ENCODE measurements at places on chromosomes 12 and 14.

DNA sequence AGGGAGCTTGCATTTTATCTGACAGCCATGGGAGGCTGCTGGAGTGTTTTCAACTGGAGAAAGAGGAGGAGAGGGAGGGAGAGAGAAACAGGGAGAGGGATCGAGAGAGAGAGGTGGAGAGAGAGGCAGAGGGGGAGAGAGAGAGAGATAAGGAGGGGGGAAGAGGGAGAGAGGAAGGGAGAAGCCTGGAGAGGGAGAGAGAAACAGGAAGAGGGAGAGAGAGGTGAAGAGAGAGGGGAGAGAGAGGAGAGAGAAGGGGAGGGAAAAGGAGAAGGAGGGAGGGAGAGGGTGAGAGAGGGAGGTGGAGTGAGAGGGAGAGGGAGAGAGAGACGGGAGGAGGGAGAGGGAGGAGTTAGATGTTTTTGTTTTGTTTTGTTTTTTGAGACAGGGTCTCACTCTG lies 45.6 kb downstream of the DNAH10 start:
- no peak for DNase-seq

DNA sequence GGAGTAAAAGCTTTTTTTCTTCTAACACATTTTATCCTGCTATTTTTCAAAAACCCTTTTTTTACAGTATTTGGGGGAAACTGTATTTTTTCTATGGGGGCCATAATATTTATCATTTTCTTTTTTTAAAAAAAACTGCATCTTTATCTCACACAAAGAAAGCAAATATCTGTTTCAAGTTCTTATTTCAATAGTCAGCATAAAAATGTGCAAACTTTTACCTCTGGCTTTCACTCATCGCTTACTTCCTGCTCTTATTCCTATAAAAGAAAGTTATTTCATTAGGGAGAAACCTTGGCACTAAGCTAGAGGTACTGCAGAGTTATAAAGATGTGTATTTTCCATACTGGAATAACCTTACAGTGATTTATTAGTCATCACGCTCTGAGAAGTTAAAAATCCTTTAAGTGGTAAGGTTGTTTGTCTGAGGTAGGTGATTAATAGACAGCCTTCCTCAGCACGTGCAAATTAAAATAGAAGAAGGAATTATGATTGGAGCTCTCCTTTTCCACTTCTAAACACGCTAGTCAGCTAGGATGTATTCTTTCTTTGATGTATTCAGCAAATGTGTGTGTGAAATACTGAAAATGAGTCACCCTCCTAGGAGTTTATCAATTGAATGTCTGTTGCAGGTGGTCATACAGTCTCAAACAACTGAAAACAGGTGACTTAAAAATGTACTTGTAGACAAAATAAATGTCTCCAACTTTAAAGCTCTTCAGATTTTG lies 461.0 kb downstream of the GXYLT1 start:
- DNase-seq: no peak

DNA sequence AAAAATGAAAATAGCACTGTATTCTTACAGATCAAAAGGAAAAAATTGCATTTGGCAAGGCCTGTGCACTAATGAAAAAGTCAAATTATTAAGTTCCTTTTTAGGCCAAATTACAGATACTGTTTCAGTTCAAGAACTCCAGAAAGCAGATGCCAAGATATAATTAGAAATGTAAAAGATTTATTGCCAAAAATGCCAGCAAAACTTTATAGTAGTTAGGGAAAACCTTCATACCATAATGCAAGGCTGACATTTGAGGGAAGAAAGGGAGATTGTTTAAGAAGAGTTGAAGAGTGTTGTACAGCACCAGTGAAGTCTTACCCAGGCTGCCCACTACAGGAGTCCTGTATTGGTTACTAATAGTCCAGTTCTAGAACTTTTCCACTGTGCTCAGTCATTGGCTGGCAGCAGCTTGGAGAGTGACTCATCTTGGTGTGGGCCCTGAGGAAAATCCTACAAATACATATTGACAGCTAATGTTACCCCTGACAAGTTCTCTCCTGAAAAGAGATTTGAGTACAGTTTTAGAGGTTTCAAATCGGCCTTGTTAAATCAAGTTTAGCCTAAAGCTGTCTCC lies 600.4 kb downstream of the C12orf50 start:
- no peak for DNase-seq

GRCh38 chr12:59149995-59150642 lies 229.8 kb upstream of the LRIG3 start:
- DNase-seq: no peak

DNA sequence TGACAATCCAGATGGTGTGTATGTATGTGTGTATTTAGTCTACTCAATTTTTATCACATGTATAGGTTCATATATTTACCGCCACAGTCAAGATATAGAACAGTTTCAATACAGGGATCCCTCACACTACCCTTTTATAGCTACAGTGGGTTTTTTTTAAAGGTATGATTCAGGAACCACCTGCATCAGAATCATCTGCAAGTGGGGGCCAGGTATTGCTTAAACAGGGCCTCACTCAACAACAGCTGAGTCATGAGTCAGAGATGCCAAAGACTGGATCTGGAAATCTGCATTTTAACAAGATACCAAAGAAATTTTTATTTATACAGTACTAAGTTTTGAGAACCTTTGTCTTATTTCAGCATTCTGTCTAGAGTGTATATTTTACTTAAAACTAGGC lies 117.6 kb downstream of the SLC35F4 start:
- no peak for DNase-seq

GRCh38 chr12:92947589-92948215 lies 18.6 kb upstream of the EEA1 start:
- no peak for DNase-seq

DNA sequence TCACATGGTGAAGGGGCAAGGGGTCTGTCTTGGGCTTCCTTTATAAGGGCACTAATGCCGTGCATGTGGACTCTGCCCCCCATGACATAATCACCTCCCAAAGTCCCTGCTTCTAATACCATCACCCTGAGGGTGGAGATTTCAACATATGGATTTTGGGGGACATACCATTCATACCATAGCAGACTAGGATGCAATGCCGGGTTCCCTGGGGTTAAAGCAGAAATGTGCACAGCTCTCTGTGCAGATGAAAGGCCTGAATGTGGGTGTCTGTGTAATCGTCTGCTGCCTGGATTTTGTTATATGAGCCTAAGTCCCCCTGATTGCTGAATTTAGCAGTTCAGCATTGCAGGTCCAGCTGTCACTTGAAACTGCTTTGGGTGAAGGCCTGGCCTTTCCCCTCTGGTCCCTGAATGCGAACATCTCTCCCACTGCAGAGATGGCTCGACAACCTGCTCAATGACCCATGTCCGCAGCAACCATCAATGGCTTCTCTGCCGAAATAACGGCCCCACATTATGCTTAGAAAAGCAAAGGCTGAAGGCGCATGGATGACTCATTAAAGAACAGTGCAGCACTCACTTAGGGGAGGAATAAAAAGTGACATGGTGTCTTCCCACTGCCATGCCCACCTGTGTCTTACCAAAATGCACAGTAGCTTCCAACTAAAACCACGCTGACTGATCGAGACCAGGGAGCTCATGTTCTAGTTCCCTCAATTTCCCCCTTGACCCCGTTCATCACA lies 286.3 kb downstream of the DPF3 start:
- no peak for DNase-seq

Data from T-helper 22 cell (primary cell).